Smooth muscle cell of the brain vasculature (primary cell): ENCODE measurements at places on chromosomes 7 and 10.

- DNase-seq = no peak
Measured at GRCh38 chr10:52979295-52979990, 206.9 kb upstream of the MBL2 start.

DNA sequence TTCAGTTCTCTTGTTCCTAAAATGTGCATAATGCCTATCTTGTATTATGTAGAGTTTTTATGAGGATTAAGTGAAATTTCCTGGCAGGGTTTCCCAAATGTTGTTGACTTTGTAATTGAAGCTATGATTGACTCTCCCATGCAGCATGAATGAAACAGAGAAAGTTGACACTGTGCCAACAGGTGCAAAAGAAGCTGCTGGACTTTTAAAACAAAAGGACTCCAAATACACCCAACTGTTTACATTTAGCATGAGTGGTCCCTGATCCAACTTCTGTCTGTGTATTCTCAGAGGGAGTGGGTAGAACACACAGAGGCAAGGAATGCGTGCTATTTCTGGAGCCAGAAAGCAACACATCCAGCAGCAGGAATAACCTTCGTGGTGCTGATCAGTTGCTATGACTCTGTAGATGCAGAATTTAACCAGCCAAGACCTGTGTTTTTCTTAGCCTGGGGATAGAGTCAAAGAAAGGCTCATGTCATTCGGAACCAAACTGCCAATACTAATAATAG, 14.4 kb upstream of the RBM20 start:
- DNase-seq = peak; percentile 50

GRCh38 chr7:91168871-91169829, 95.1 kb upstream of the FZD1 start:
- DNase-seq = peak; percentile 79

DNA sequence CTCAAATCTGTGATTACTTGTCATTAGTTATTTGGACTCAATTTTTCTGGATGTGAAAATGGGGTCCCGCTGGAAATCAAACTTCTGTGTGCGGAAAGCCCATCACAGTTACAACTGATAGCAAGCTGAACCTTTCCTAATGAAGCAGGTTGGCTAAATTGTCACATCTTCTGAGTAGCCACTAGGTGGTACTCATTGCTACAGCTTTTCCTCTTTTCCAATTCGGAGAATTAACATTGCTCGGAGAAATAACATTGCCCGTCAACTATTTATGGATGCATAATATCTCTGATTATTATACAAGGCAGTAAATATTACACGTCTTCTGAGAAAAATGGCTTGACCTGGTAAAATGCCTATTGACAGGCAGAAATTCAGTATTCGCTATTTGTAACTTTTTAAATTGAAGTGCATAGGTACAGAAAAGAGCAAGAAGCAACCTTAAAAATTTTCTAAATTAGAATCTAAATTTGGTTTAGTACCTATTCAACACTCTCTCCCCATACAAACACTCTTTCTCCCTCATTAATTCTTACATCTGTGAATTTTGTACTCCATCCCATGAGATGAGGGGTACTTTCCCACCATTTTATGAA, 17.3 kb upstream of the BLOC1S2 start:
- DNase-seq = no peak

- no peak for DNase-seq
Measured at GRCh38 chr10:48623607-48624132, 18.8 kb upstream of the ARHGAP22 start.

DNA sequence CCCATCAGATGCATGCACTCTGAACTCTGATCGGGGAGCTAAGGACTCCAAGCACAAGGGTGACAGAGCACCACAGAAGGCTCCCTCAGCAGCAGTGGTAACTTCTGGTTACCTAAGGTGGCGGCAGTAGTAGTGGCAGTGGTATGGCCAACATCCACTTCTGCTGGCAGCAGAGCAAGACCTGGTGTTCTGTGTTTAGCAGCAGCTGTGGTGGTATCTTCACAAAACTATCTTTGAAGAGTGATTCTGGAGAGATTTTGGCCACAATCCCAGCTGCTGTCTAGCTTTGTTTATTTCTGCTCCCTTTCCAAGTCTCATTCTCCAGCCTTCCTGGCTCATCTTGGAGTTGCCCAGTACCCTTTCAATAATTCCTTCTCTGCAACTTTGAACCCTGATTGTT, 102.4 kb upstream of the LRGUK start:
- DNase-seq = no peak

DNA sequence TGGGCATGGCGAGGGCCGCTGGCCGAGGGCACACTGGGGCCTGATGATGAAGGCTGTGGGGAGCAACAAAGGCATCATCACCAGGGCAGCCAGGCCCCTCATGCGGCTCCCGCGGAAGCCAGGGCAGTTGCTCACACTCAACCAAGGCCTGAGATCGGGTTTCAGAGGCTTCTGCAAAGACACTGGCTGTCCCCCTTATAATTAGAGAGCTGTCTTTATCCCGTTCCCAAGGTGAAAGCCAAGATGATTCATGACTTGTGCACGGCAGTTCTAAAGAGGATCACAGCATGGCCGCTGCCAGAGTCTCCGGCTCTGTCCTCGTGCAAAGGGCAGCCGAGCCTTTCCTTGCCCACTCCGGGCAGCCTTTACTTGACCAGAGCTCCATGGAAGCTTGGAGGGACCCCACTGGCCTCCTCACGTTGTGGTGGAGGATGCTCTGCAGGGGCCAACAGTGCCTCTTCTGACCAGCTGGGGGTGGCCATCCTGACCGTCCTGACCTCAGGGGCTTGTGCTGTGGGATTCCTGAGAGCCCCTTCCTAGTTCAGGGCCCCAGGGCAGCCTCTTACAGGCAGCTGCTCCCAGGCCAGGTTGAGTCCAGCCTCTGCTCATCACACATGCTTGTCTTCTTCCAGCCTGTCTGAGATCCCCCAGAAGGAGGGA, 82.3 kb downstream of the PRKAG2 start:
- no peak for DNase-seq

GRCh38 chr10:43234471-43235041, 32.3 kb downstream of the RASGEF1A start:
- no peak for DNase-seq
